ENCODE measurements at places on chromosomes 3 and 15.

DNA sequence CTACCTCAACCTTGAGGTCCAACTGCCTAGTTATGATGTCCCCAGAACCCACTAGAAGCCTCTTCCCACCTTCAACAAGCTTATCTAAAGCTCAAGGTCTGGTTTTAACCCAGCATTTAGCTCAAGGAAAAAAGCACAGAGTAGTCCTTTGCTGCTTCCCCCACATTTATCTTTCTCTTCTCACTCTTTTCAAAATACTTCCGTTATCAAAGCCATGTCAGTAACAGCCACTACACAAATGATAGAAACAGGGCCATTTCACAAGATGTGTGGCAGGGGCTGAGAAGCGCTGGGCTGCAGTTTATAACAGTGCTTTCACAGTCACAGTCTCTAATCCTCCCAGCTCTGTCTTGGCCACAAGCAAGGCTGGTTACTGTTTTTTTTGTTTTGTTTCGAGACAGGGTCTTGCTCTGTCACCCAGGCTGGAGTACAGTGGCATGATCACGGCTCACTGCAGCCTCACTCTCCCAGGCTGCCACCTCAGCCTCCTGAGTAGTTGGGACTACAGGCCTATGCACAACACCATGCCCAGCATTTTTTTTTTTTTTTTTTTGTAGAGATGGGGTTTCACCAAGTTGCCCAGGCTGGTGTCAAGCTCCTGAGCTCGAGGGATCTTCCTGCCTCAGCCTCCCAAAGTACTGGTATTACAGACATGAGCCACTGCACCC is 218.8 kb downstream of the OSBPL10 start:
- DNase-seq: no peak

DNA sequence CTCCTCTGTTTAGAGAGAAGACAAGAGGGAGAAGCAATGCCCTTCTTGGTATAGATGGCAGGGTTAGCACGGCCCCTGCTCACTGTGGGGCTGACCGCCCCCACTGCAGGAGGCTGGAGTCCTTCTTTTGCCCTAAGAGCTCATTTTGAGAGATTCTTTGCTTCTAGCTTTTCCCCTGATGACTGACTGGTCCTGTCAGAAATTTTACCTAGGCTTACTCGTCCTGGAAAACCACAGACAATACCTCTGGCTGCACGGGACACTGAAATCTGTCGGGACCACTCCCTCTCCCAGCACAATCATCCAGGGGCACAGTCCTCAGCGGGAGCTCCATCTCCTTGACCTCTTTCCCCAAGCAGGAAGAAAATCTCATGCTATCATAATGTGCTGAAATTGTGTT is 143.0 kb upstream of the RGMA start:
- DNase-seq: no peak

DNA sequence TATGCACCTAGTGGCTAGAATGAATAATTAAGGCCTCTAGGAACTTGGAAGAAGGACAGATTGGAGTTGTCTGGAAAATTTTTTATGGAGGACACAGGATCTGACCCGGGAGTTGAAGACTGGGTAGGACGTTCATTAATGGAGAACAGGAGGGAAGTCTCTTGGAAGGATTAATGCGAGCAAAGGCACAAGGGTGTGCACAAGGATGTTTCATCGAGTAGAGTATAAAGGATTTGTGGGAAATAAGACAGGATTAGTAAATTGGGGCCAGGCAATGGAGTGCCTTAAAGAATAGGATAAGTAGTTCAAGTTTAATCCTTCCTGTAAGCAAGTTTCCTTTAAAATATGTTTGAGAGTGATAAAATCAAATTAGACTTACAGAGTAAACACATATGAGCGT is 14.6 kb downstream of the LMOD3 start:
- DNase-seq: no peak

- DNase-seq: peak; percentile 77
These were observed 607.9 kb upstream of the KCNMB2 start for GRCh38 chr3:177928172-177928873.

- DNase-seq: no peak
These were observed 468.6 kb upstream of the AGTR1 start for GRCh38 chr3:148229107-148229506.

DNA sequence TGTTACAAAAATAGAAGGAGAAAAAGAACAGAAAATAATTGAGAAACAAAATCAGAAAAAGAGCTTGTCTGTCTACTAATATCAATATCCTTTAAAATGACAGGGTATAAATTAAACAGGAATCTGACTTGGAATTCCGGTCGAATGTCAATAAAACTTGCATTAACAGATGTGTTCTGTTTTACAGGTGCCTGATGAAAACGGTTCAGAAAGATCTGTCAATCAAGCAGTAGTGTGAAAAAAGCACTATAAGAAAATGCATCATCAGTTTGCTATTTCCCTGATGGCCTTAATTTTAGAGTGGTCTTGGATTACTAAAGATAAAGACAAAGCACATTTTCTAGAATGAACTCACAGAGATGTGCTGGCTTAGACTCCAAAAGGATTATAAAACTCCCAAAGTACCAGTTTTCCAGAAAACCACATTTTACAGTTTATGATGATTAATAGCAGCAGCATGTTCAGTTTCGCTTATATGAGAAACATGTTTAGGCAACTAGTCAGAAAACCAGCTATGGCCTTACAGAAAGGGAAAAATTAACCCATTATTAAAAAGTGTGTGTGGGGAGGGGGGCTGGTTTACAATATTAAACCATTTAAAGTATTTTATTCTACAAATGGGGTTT is 8.2 kb upstream of the C3orf38 start:
- DNase-seq: no peak

GRCh38 chr3:193729088-193729465 is 136.1 kb downstream of the OPA1 start:
- no peak for DNase-seq

GRCh38 chr3:194395778-194396538 is 3.1 kb downstream of the GP5 start:
- peak; percentile 70 for DNase-seq

DNA sequence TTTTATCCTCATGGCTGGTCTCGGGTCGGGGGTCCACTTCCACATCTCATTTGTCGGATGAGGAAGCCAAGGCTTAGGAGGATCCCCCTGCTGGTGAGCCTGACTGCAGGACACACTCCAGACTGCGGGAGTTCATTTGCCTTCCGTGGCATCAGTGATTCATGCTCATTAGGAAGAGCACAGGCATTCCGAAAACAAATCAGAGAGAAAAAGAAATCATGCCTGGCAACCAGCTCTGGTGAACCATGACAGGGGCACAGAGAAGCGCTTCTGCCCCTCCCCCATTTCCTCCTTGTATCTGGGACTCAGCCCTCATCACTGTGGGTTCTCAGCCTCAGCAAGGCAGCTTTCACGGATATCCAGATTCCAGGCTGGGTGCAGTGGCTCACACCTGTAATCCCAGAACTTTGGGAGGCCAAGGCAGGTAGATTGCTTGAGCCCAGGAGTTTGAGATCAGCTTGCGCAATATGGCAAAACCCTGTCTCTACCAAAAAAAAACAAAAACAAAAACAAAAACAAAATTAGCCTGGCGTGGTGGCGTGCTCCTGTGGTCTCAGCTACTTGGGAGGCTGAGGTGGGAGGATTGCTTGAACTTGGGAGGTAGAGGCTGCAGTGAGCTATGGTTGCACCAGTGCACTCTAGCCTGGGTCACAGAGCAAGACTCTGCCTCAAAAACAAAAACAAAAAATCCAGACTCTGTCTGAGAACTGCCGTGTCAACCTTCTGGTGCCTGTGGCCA is 28.4 kb downstream of the IRAK2 start:
- no peak for DNase-seq

GRCh38 chr3:97694876-97695275 is 69.7 kb upstream of the ARL6 start:
- no peak for DNase-seq

GRCh38 chr3:140953028-140953960 is 11.7 kb downstream of the SLC25A36 start:
- peak; percentile 38 for DNase-seq

GRCh38 chr3:3107858-3108257 is 2.3 kb downstream of the IL5RA start:
- no peak for DNase-seq

DNA sequence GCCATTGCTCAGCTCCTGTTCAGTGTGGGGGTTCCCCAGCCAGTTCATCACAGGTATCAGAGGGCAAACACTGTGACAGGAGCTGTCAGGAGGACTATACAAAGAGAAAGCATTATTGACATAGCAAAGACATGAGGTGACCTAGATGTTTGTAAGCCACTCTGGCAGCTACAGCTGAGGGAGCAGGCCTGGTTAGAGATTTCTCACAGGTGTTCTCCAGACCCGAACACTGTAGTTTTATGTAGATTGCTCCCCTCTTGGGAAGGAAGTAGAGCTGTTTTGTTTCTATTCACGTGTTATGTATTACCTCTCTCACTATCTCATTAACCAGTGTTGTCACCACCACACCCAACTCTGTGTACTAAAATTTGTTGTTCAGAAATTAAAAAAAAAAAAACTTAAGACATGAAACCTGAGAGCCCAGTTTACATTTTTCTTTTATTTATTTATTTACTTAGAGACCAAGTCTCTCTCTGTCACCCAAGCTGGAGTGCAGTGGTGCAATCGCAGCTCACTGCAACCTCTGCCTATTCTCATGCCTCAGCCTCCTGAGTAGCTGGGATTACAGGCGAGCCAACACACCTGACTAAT is 123.7 kb downstream of the RBPMS2 start:
- DNase-seq: no peak

DNA sequence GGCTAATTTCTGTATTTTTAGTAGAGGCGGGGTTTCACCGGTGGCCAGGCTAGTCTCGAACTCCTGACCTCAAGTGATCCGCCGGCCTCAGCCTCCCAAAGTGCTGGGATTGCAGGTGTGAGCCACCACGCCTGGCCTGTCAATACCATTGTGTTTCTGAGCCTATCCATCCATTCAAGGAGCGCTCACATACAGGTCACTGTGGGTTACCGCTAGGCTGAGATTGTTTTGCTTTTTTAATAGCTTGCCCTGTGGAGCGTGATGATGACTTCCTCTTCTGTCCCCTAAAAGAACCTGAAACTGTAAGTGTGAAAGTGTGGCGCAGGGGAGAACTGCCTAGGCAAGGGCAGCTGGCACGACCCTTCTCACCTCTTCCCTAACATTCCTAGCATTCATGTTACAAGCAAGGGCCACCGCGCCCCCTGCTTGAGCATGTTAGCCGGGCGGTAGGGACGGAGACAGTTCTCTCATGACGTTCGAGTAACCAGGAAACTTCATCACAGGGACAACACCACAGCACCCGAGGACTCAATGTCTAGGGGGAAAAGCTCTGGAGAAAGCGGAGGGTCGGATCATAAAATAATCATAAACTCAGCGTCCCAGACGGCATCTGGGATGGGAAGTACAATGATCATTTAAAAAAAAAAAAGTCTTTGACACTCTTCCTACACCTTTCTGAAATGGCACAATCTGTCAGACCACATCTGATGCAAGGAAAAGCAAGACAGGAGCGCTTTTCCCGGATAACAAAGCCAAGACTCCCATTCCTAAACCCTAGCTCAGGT is 790 bp downstream of the LAMP3 start:
- DNase-seq: peak; percentile 55

- no peak for DNase-seq
These were observed 41.5 kb upstream of the FAM98B start for GRCh38 chr15:38412466-38412865.

- DNase-seq: no peak
These were observed 18.3 kb upstream of the PROK2 start for GRCh38 chr3:71803248-71803647.

- peak; percentile 64 for DNase-seq
These were observed 89.5 kb upstream of the ATP2B2 start for GRCh38 chr3:10594915-10595314.

DNA sequence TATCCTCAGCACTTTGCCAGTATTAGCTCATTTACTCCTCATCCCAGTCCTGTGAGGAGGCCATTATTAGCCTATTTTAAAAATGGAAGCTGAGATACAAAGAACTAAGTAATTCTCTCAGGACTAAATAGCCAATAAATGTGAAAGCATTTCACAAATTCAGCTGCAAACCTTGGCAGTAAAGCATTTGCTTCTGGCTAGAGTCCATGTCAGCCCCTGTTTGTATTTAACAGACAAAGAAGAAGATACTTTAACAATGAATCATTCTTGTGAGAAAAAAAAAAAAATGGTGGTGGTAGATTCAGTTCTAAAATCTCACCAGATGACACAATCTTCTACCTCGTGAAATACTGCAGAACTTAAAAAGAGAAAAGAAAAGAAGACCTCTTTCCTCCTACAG is 85.0 kb upstream of the CNTN6 start:
- no peak for DNase-seq

GRCh38 chr3:46298871-46299607 is 54.9 kb upstream of the CCR2 start:
- no peak for DNase-seq

DNA sequence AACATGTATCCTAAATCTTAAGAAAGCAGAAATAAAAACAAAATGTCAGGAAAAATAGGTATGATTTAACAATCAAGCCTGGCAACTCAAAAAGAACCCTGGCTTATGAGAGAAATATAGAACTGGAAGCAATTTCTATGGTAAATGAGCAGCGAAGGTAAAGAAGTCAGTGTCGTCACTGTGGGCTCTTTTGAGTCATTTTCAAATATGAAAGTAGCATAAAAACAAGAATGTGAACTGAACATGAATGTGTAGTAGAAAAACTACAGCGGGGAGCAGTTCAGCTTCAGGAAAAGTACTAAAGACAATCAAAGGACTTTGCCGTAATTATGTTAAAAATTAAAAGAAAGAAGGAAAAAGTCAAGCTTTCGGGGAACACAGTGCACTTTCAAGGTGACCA is 17.5 kb downstream of the LSG1 start:
- DNase-seq: no peak

- DNase-seq: no peak
These were observed 23.2 kb downstream of the ALS2CL start for GRCh38 chr3:46670000-46670890.

DNA sequence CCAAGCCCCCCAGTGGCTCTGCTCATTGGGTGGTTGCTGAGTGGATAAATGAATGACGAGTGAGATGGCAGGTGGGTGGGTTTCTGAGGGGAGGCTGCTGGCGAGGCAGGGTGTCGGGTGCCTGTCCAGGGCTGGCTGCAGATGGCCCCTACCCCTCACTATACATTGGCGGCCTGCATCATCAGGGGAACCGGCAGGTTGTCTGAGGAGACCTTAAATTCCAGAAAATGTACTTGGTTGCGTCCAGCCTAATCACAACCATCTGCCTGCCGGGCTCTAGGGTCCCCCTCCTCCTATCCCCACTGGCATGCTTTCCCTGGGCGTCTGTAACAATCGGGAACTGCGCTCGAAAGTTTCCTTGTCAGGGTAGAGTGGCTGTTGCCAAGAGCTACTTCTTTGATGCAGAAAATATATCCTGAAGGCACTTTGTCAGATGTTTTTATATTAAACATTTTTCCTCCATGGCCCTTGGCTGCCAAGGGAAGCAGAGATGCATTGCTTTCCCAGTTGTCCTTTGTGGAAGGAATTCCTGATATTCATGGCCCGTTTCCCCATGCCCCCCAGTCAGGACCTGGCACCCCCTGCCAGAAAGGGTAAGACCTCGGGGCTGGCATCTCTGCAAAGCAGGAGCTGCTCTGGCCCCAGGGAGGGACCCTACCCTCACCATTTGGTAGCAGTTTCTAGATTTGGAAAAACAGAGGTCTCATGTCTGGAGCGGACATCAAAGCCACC is 22.9 kb downstream of the SMAD6 start:
- no peak for DNase-seq

- DNase-seq: no peak
These were observed 1.1 kb upstream of the CSK start for GRCh38 chr15:74780523-74781430.

All from SW480 (cell line).